ENCODE measurements at places on chromosomes 5 and 9. TPM values are rescaled to one million over a fixed set of nuclear protein-coding genes. Genes with fewer than 3 reads are reported as not detected.

DNA sequence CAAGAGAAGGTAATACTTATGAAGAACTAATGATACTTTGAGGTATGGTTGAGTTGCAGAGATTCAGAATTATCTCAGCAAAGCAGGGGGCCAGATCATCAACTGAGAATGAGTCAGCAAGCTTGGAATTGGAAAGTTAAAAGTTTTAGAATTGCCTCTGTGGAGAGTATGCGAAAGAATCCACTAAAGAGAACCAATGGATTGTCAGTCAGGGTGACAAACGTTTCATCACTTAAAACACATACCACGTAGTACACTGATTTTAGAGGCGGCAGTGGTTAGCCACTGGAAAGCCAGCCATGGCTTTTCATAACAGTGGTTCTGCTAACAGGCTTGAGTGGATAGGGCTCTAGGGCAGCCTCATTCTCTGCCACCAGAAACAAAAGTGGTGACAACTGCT is 30.7 kb downstream of the AOPEP start:
- no peak overlapping the region for H3K27ac ChIP-seq
- H3K4me1 ChIP-seq = no peaks in the 10 kb centered on the region
- peaks cover 7% of the 10 kb centered on the region for H3K36me3 ChIP-seq
- no peak overlapping the region for H3K4me3 ChIP-seq

- H3K4me1 ChIP-seq = no peaks in the 10 kb centered on the region
- no peaks in the 10 kb centered on the region for H3K27me3 ChIP-seq
- H3K36me3 ChIP-seq = no peaks in the 10 kb centered on the region
Observed at GRCh38 chr9:74770508-74771261, 117.0 kb downstream of the TRPM6 start.

ANKRD55 gene
- not detected for total RNA-seq

GRCh38 chr9:131177898-131178297 is 52.5 kb downstream of the NUP214 start:
- H3K36me3 ChIP-seq = peaks cover 26% of the 10 kb centered on the region
- no peaks in the 10 kb centered on the region for H3K4me1 ChIP-seq
- no peak overlapping the region for H3K4me3 ChIP-seq
- no peaks in the 10 kb centered on the region for H3K27me3 ChIP-seq
- no peak for DNase-seq

DNA sequence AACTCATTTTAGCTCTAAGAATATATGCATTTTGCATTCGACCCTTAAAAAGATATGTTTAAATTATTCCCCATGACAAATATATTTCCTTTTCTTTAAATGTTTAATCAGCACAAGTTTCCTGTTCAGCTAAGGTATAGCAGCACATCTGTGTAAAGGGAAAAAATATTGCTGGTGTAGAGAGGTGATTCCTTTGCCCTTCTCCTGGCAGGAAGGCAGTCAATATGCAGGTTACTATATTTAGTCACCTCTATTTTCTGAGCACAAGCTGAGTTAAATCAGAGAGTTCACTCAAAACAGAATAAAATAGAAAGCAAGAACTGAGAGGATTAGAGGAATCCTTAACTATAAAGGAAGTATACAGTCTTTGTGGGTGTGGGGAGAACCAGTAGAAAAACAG is 274.4 kb upstream of the PCSK5 start:
- no peak overlapping the region for H3K4me3 ChIP-seq
- no peaks in the 10 kb centered on the region for H3K4me1 ChIP-seq
- no peaks in the 10 kb centered on the region for H3K36me3 ChIP-seq
- no peaks in the 10 kb centered on the region for H3K27me3 ChIP-seq

PCDHGA5 gene
- total RNA-seq = 6.1 TPM

DNA sequence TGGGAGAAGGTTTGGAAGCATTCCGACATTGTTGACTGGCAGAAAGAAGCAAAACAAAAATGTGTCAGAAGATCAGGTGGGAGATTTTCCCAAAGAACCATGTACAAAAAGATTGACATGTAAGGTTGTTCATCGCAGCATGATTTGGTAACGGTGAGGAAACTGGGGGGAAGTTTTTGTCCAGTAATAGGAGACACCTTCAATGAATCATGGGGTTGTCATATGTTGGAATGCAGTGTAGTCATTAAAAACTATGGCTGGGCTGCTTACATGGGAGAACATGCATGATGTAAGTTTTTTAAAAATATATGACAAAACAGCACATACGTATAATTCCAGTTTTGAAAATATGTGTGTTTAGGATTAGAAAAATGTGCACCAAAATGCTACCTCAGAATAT is 50.5 kb downstream of the HSD17B3 start:
- no peak overlapping the region for H3K27ac ChIP-seq
- H3K4me3 ChIP-seq = no peak overlapping the region
- no peaks in the 10 kb centered on the region for H3K4me1 ChIP-seq
- H3K27me3 ChIP-seq = no peaks in the 10 kb centered on the region
- DNase-seq = no peak
- H3K36me3 ChIP-seq = no peaks in the 10 kb centered on the region

GHR gene
- total RNA-seq = 11.8 TPM

- H3K4me1 ChIP-seq = no peaks in the 10 kb centered on the region
- peak overlapping the region; percentile 28 for H3K27ac ChIP-seq
- H3K36me3 ChIP-seq = no peaks in the 10 kb centered on the region
- DNase-seq = peak; percentile 92
Observed at GRCh38 chr9:98790842-98791607, 5.3 kb downstream of the ANKS6 start.

FGD3 gene
- 5.3 TPM for total RNA-seq

IL7R gene
- 4.6 TPM for total RNA-seq

CDH18 gene
- not detected for total RNA-seq

DNA sequence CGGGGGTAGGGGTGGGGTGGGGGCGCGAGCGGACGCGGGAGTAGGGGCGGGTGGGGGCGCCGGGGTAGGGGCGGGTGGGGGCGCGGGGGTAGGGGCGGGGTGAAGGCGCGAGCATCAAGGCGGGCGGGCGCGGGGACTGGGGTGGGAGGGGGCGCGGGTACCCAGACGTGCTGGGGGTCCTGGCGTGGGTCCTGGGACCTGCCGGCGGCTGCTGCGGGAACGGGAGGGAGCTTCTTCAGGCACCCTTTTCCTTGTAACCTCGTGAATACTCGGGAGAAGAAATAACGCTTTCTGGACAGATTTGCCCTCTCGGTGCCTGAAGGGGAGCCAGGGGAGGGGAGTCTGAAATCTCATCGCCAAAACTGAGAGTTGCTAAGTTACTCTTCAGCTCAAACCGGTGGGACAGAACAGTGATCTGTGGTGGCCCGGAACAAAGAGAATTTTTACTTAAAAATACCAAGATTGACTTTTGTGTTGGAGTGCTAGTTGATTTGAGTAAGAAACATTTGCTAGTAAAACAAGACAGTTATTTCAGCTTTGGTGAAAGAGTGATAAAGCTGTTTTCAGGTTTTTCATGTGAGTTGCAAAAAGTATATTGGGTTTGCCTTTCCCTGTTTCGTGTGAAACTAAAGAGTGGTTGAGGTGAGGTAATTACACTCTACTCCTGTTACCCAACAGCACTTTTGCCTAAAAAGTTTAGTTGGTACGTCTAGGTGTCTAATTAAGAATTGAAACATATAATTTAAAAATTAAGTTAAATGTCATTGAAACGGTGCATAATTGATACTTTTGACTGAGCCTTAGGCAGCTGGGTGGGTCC is 643 bp downstream of the PLEKHG4B start:
- H3K4me3 ChIP-seq = no peak overlapping the region
- no peaks in the 10 kb centered on the region for H3K36me3 ChIP-seq
- no peak overlapping the region for H3K27ac ChIP-seq

LRRC19 gene
- 0.83 TPM for total RNA-seq

DNA sequence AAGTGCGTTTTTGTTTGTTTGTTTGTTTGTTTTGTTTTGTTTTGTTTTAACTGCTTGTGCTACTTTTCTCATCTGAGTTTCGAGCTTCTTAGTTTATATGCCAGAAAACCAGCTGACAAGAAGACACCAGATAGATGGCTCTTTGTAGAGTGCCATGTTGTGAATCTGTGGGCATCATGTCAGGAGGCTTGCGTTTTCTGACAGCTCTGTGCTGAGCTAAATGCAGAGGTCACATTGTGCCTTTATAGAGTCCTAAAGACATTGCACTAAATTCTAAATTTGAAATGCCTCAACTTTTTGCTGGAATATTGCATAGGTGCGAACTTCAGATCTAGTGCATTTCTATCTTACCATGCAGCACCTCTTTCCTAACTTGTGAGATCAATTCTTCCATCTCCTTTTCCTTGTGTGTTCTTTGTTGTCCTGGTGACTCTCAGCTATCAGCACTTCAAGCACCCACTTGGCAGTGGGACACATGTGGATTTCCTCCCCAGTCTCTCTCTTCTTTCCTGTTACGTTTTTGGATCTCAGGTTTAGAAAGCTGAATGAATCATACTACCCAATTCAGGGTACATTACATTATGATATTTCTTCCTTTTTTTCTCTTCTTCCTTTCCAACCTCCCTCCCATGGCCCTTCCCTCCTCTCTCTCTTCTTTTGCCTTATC is 379.0 kb upstream of the RPS23 start:
- DNase-seq = no peak
- H3K27me3 ChIP-seq = no peaks in the 10 kb centered on the region
- no peaks in the 10 kb centered on the region for H3K36me3 ChIP-seq

- no peaks in the 10 kb centered on the region for H3K36me3 ChIP-seq
- DNase-seq = no peak
- no peaks in the 10 kb centered on the region for H3K4me1 ChIP-seq
- no peak overlapping the region for H3K27ac ChIP-seq
Observed at GRCh38 chr5:93252165-93252564, 328.9 kb downstream of the NR2F1-AS1 start.

- H3K27me3 ChIP-seq = no peaks in the 10 kb centered on the region
- no peak overlapping the region for H3K4me3 ChIP-seq
- H3K27ac ChIP-seq = no peak overlapping the region
- DNase-seq = no peak
- H3K4me1 ChIP-seq = no peaks in the 10 kb centered on the region
- peaks cover 8% of the 10 kb centered on the region for H3K36me3 ChIP-seq
Observed at GRCh38 chr9:36433386-36433785, 33.3 kb upstream of the RNF38 start.

- DNase-seq = no peak
- H3K36me3 ChIP-seq = no peaks in the 10 kb centered on the region
- H3K27ac ChIP-seq = no peak overlapping the region
- no peak overlapping the region for H3K4me3 ChIP-seq
- H3K27me3 ChIP-seq = no peaks in the 10 kb centered on the region
Observed at GRCh38 chr5:137118629-137119028, 380.5 kb downstream of the SPOCK1 start.

LPAR1 gene
- total RNA-seq = 47.9 TPM

DNA sequence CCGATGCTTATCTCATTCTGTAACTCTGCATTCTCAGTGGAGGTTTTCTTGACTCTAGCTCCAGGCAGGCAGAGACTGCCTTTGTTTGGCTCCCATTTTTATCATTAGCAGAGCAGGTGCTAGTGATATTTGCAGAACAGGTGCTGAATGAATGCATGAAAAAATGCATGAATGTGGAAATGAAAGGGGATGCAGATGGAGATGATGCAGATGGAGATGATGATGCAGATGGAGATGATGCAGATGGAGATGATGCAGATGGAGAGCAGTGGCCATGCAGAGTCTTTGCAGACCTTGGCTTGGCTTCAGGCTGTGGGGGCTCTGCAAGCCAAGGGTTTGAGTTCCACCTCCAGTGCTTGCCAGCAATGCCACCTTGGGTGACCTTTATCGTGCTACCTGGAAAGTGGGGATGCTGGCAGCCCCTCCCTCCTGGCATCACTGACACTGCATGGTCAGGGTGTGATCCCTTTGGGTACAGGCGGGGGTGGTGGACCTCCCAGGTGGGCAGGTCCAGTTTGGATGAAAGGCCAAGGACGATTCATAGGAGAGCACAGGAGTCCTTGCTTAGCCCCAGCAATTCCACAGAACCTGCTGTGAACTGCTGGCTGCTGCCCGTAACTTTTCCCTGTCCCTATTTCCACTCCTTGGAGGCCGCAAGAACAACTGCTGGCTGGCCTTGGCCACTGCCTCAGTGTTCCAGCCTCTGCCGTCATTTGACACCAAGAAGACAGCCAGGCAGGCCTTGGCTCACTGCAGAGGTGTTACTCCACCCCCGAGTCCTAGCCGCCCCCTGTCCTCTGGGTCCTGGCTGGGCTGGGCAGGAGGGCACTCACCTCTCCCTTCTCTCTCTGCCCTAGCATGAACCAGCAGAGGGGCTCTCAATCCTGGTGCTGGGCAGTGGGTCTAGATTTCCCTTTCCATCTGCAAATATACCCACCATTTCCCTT is 33.0 kb downstream of the ERGIC1 start:
- H3K27me3 ChIP-seq = no peaks in the 10 kb centered on the region
- no peak overlapping the region for H3K4me3 ChIP-seq
- no peaks in the 10 kb centered on the region for H3K36me3 ChIP-seq
- H3K4me1 ChIP-seq = peaks cover 73% of the 10 kb centered on the region
- H3K27ac ChIP-seq = peak overlapping the region; percentile 98
- peak; percentile 96 for DNase-seq

MOB3B gene
- total RNA-seq = 6.9 TPM

GRCh38 chr5:64625678-64626077 is 64.6 kb upstream of the SHISAL2B start:
- no peaks in the 10 kb centered on the region for H3K36me3 ChIP-seq
- H3K27ac ChIP-seq = no peak overlapping the region

DNA sequence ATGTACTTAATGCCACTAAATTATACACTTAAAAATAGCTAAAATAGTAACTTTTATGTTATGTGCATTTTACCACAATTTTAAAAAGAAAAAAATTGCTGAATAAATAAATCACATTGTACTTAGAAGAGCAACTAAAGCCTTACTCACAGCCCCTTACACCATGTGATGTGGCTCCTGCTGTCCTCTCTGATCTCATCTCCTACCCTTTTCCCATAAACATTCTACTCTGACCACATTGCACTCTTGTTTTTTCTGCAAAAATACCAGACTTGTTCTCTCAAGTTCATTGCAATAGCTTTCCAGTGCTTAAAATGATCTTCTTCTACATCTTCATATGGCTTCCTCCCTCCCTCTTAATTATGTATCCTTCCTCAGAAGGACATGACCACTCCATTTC is 268.4 kb downstream of the ELAVL2 start:
- no peaks in the 10 kb centered on the region for H3K4me1 ChIP-seq
- DNase-seq = no peak
- no peaks in the 10 kb centered on the region for H3K27me3 ChIP-seq

GABRA1 gene
- total RNA-seq = not detected

STPG3 gene
- total RNA-seq = not detected

- H3K4me3 ChIP-seq = no peak overlapping the region
- no peak for DNase-seq
- H3K36me3 ChIP-seq = no peaks in the 10 kb centered on the region
Observed at GRCh38 chr5:146867996-146868708, 10.4 kb downstream of the PPP2R2B start.

DNA sequence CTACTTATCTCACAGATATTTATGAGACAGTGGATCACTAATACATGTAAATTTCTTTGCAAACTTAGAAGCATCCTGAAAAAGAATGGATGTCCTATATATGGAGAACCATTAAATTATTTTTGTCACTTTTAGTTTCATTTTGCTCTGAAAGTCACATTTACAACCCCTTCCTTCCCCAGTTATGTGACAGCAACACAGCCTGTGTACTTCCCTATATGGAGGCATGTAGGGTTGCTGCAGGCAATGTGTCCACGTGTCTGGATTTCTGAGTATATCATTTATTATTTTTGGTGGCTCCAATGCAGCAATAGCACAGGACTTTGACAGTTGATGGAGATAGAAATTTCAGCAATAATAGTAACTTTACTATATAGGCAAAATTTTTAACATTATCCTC is 156.4 kb downstream of the ST8SIA4 start:
- H3K36me3 ChIP-seq = no peaks in the 10 kb centered on the region
- no peak overlapping the region for H3K4me3 ChIP-seq
- H3K27me3 ChIP-seq = no peaks in the 10 kb centered on the region
- no peak for DNase-seq
- H3K4me1 ChIP-seq = no peaks in the 10 kb centered on the region

Measured in sigmoid colon (tissue), 7 donors.